GM20000 (cell line): ENCODE measurements at places on chromosomes 6 and 20.
A peak's percentile ranks its signal among the peaks of the same experiment; 100 is the strongest.

DNA sequence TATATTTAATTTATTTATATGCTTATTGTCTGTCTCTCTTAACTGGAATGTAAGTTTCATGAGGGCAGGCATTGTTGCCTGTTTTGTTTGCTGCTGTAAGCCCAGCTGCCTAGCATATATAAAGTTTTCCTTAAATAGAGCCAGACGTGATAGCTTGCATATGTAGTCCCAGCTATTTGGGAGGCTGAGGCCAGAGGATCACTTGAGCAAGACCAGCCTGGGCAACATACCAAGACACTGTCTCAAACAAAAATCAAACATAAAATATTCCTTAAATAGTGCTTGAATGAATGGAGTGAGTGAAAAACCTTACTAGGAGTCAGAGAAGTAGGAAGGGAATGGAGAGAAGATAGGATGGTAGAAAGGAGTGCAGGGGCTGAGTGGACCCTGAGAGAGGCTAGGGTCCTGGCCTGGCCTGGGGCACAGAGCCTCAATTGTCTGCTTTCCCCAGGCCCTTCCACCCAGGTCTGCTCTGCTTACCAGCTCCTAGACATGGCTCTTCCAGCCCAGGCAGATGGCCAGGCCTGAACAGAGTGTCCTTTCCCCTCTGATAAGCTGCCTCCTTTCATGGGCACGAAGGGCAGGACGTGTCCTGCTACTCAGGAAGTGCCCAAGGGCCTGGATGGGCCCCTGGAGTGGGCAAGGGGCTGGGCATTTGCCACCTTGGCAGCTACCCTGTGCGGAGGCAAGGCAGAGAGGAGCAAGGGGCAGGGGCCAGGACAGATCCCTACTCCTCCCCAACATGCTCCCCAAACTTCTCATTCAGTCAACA is 17.7 kb upstream of the BAK1 start:
- DNase-seq = no peak

- no peak for DNase-seq
Observed at GRCh38 chr20:6277661-6278240, 154.9 kb upstream of the FERMT1 start.

DNA sequence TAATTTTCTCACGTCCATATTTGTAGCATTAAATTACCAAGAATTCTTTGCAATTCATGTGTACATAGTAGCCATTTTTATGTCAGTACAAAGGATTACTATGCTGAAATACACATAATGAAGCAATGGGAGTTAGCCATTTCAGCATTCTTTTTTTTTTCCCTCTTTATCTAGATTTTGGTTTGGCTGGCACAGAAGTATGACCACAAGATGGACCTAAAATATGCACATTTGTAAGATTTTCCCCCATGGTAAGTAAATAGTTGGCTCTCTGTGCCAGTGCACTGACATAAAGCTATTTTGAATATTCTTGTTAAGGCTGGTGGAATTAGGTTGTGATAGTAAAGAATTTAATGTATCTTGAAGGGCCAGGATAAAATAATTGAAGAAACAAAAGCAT is 486.1 kb upstream of the BTBD3 start:
- no peak for DNase-seq

DNA sequence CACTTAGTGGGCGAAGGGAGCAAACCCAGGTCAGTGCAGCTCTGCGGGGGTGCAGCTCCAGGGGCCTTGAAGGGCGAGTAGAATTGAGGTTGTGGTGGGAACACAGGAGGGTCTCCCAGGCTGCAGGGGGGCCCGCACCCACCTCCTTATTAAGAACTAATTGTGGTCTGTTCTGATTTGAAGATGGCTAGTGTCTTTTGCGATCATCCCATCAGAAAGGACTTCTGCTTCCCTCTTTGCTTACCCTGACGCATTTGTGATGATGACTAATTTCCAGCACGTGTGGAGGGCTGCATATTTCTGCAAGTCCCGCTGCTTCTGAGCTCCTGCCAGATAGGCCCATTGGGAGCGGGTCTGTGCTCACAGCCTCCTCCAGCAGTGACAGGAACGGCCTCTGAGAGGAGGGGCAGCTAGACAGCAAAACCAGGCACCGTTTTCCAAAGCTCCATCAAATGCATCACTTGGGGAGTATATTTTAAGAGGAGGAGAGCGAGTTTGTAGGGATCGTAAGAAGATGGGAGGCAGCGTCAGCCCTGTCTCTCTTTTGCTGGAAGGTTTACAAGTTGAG is 268.9 kb downstream of the CDH4 start:
- no peak for DNase-seq

DNA sequence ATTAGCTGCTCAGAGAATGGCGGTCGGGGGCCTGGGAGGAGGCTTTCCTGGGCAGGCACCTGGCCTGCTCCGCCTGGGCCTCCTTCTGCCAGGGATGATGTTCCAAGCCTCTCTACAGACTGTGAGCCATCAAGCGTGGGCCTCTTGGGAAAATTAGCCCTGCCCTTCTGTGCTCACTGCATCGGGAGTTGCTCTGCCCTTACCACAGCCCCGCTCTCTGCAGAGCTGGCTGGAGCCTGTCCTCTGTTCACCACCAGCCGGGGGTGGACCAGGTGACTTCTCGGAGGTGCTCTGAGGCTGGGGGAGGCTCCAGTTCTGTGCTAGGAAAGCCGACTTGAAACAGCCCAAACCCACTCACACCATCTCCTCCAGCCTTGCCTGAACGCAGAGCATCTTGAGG is 24.2 kb downstream of the MDGA1 start:
- no peak for DNase-seq

- peak; percentile 27 for DNase-seq
Observed at GRCh38 chr6:28816909-28817807, 106.6 kb downstream of the TRIM27 start.

DNA sequence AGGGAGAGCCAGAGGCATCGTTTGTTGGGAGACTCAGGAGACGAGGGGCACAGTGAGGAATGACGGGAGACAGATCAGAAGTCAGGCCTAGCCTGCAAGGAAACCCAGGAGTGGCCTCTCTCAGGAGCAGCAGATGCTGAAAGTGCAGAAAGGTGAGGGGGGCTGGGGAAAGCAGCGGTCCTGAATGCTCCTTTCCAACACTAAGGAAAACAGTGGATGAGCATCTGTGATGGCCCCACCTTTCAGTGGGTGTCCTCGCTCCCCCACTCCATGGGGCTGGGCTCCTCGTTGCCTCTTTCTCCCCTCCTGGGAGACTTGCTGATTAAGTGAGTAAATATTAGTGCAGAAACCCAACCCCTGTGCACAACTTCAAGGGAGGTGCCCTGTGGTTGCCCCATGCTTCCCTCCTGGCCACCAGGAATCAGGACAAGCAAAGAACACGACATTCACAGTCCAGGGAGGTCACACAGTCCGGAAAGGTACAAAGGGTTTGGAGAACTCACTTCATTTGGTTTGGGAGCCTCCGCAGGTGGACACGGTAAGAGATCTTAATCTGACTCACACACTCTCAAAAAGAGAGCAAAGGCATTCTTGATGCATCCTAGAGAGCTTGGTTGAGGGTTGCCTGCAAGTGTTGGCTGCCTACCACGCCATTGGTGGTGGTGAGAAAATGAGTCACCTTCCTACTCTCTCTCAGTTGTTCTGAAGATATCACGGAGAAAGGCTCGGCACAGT is 9.7 kb upstream of the BPIFB1 start:
- no peak for DNase-seq

GRCh38 chr20:49039854-49040253 is 6.3 kb upstream of the CSE1L start:
- no peak for DNase-seq

- DNase-seq = no peak
Observed at GRCh38 chr20:31951203-31951529, 680 bp downstream of the PDRG1 start.

DNA sequence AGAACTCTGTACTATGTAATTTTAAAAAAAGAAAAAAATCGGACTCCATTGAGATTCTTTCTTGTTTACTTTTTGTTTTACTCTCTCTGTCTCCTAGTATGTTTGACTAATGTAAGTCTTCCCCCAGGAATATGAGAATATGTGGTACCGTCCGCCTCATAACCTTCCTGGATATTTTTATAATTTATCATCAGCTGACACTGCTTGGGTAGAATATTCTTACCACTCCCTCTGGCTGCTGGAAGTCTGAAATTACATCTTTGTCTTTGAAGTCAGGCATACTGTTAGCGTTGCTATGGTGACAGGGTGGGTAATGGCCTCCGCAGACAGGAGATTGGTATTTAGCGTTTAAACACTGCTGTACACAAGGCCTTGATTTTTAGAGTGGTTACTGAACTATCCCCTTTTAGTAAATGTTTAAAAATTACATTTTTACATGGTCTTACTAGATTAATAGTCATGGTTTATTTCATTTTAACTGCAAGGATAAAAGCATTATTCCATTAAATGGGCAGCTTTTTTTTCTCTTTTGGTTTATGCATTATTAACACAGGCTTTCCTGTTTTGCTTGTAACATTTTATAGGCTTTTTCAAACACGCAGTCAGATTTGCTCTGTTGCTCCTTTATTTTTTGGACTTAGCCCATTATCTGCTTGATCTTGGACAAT is 176.4 kb downstream of the ARID1B start:
- no peak for DNase-seq

DNA sequence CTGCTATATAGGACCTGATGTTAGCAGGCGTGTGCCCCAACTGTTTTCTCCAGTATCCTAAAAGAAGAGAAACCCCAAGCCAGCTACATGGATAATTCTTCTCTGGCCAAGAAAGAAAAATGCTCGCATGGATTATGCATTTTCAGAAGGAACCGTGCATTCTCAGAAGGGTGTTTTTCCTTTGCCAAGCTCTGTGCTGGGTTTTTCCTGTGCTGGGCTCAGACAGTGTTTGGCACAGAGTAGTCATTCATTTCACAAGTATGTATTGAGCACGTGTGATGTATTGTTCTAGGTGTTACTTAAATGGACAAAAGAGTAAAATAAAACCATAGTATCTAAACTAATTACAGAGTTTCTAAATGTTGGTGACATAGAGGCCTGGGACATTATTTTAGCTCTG is 62.7 kb upstream of the ZNF133 start:
- DNase-seq = no peak

GRCh38 chr6:154159126-154159525 is 120.1 kb downstream of the OPRM1 start:
- no peak for DNase-seq

DNA sequence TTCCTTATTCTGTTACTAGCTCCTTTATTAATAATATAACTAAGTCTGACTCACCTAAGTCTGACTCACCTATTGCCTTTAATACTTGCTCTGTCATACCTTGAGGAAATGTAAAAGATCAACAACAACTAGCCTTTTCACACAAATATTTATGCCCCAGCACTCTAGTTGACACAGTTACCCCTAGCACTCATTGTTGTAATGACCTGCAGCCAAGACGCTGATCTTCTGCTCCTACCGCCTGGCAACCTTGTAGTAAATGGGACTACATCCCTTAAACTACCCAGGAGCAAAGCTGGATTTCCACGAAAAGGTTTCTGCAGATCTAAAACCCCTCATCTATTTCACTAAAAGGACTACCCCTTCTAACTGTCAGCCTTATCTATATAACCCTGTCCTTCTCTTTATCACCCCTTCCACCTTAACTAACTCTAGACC is 90.0 kb downstream of the PLG start:
- DNase-seq = no peak

DNA sequence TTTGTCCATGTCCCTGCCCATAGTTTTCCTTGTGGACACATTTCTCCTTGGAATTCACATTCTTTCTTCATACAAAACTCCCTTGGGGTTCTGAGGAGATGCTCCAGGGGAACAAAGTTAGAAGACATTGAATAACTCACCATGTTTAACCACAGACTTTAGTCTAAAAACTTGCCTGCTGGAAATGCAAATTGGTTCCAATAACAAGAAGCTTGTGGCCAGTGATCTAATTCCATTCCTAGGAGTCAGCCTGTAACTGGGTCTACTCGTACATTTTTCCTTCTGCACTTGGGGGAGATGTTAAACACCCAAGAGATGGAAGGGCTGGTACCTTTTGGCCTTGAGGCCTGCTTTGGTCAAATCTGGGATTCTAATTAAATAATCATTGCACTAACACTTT is 60.2 kb downstream of the SCML4 start:
- DNase-seq = no peak

- DNase-seq = no peak
Observed at GRCh38 chr20:19251958-19252357, 39.5 kb downstream of the SLC24A3 start.
